NCI-H524 (cell line): ENCODE measurements at places on chromosomes 5 and 9.

- DNase-seq, result no peak
Observed at GRCh38 chr5:10418654-10419345, 22.9 kb upstream of the ROPN1L start.

- no peak for DNase-seq
Observed at GRCh38 chr9:96484521-96484931, 34.6 kb downstream of the HABP4 start.

GRCh38 chr9:4298255-4299004, 1.4 kb downstream of the GLIS3 start:
- peak; percentile 11 for DNase-seq

- no peak for DNase-seq
Observed at GRCh38 chr9:87873607-87874303, 8.9 kb upstream of the SPATA31E1 start.

DNA sequence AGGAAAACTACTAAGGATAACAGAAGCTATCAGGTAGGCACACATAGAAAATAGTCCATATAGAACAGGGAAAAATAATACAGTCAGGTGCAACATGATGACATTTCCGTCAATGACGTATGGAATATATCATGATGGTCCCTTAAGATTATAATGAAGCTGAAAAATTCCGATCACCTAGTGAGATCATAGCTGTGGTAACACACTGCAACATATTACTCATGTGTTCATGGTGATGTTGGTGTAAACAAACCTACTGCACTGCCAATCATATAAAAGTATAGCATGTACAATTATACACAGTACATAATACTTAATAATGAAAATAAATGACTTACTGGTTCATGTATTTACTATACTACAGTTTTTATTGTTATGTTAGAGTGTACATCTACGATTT, 60.0 kb downstream of the MEGF9 start:
- DNase-seq, result no peak

GRCh38 chr9:89814340-89815040, 209.7 kb downstream of the GADD45G start:
- DNase-seq, result no peak

GRCh38 chr9:6870650-6871477, 113.1 kb downstream of the KDM4C start:
- DNase-seq, result no peak

GRCh38 chr9:134476942-134477335, 150.7 kb downstream of the RXRA start:
- DNase-seq, result no peak

DNA sequence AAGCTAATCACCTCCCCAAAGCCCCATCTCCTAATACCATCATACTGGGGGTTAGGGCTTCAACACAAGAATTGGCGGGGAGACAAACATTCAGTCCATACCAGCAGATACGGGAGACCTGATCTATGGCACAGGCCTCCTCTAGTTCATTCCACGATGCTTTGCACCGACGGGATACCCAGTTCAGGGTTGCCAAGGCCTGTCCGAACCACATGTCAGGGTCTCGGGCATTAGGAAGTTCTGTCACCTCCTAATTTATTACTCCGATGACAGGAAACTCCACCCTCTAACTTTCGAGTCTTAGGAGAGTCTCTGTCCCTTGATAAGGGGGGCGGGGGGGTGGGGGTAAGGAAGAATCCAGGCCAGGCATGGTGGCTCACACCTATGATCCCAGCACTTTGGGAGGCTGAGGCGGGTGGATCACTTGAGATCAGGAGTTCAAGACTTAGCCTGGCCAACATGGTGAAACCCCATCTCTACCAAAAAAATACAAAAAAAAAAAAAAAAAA, 23.8 kb upstream of the ANKRD33B start:
- DNase-seq, result no peak

DNA sequence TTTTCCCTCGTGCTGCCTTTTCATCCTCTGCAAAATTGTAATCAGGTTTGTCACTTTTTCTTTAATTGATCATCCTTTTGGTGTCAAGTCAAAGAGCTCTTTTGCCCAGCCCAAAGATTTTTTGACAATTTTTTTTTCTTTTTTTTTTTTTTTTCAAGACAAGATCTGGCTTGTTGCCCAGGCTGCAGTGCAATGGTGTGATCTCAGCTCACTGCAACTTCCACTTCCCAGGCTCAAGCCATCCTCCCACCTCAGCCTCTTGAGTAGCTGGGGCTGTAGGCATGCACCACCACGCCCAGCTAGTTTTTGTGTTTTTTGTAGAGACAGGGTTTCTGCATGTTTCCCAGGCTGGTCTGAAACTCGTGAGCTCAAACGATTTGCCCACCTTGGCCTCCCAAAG, 36.7 kb downstream of the CDK7 start:
- DNase-seq, result no peak

GRCh38 chr5:119862619-119863018, 233.3 kb downstream of the FAM170A start:
- DNase-seq, result no peak
